ENCODE measurements at places on chromosomes 6 and 20.

DNA sequence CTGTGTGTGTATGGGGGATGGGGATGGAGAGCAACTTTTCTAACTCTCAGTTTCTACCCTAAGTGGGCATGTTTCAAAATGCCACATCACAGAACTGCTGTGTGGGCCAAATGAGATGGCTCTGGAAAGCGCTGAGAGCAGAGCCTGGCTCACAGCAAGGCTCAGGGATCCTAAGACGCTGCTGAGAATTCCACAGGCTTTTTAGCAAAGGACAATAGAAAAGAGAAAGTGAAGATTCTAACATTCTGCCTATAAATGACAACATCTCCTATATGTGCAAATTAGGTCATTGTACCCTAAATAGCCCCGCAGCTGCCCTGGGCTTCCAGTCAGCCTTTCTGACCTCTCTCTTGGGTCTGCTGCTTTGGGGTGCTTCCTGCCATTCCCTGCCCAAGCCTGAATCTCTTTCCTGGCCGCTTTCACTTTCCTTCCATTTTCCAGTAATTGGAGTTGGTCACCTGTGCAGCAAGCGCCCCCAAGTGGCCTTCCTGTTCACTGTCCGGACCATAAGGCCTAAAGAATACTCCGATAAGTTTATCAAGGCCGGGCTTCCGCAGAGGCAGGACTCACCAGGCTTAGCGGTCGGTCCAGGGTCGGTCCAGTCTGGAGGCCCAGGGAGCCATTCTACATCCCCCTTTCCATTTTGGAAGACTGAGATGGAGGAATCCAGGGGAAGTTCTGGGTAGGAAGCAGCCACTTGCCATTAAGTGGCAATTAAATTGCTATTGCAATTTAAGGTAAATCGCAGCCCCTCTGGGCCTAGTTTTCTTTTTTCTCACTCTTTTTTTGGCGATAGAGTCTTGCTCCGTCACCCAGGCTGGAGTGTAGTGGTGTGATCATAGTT is 6.7 kb upstream of the DDR1 start:
- peak; percentile 20 for DNase-seq

GRCh38 chr20:951384-952169 is 35.4 kb upstream of the ANGPT4 start:
- no peak for DNase-seq

DNA sequence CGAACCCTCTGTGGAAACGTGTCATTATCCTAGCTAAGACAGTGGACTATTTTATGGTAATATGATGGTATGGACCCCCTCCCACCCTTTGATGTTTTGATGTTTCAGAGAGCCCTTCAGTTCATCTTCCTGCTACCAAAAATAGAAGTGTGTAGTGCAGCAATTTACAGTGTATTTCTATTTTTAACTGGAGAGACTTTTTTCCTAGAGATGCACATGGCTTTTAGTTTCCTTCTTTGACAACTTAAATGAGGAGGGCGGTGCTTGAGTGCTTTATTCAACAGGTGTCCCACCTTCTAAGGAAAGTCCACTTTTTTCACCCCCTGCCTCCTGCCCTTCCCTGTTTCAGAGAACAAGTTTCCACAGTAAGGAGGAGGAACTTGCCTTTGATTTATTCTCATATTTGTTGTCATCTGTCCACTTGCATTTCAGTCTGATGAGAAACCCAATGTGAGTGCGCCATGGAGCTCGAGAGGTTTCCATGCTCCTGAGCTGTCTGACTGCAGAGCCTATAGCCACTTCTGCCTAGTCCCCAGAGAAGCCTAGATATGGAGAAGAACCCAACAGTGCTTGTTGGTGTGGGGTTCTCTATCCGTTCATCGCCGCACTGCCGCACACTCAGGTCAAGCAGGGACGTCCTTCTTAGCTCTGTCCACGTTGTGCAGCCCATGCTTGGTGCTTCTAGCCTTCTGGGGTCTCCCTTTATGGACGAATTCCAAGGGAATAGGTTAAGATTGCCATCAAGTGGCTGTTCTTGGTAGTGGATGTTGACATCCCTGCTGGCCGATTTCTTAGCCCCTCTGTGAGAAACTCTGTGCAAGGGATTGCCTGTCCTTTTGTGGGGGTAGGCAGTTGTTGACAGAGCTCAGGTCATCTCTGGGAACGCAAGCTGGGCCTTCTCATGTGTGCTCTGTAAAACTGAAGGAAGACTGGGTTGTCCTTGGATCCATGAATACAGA is 144.2 kb downstream of the JARID2 start:
- peak; percentile 29 for DNase-seq

- DNase-seq, result no peak
Measured at GRCh38 chr6:54897462-54898189, 51.1 kb downstream of the FAM83B start.
